ENCODE measurements at places on chromosomes 11 and 22.

DNA sequence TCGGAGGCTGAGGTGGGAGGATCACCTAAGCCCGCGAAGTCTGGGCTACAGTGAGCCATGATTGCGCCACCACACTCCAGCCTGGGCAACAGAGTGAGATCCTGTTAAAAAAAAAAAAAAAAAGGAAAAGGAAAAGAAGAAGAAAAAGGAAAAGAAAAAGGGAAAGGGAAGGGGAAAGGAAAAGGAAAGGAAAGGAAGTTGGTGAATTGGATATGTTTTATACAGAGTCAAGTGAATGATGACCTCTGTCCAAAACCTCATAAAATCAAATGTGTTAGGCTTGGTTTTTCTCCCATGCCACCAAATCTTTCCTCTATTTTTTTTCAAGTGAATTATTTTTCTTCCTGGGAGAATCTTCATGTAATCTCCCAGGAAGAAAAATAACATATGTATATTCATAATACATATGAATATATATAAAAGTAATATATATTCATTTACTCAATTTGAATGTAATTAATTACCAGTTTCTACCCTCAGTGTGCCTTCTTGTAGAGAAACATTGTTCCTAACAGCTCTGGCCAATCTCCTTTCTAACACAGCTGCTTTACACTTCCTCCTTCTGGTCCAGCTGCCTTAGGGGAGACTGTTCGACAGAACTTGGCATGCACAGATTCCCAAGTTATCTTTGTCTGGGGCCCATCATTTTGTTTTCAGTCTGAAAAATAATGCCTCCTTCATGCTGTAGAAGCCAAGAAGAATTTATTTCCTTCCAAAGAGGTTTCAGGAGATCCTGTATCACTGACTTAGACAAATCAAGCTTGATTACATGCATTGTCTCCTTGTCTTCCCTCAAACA is 111.9 kb downstream of the CCDC34 start:
- DNase-seq, result no peak

DNA sequence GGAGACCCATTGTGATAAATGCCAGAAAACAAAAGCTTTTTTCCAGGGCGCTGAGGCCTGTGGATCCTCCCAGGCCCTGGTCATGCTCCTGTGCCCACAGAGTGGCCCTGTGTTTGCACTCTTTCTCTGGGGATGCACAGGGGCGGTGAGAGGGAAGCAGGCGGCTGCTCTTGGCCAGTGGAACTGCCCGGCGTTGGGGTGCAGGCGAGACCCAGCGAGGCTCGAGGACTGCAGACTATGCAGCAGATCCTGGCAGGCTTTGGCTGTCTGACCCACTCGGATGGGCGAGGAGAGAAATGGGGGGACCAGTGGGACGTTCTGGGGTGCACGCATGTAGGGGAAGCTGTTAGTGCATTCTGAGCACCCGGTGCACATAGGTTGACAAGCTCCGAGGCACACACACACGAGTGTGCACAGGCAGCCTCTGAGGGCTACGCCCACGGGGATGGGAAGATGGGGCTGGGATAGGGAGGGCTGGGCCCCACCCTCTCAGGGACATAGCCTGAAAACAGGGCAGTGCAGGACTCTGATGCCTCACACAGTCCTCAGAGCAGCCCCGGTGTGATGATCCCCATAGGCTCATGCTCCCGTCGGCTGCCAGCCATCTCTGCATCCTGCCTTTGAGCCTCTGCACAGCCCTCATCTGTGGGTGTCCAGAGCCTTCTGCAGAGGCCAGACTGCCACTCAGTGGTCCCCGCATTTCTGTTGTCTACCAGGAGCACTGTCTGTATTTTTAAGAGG is 1233.5 kb downstream of the BRD1 start:
- no peak for DNase-seq

GRCh38 chr22:21106000-21106399 is 60.3 kb downstream of the LRRC74B start:
- DNase-seq, result no peak

- no peak for DNase-seq
Measured at GRCh38 chr11:134882141-134882540, 470.1 kb upstream of the B3GAT1 start.

- DNase-seq, result no peak
Measured at GRCh38 chr11:61542024-61542461, 33.5 kb downstream of the LRRC10B start.

- no peak for DNase-seq
Measured at GRCh38 chr22:35597692-35598395, 19.3 kb downstream of the MB start.

GRCh38 chr11:22635689-22636088 is 10.1 kb upstream of the FANCF start:
- DNase-seq, result no peak

GRCh38 chr11:1618231-1618630 is 3.7 kb downstream of the KRTAP5-4 start:
- no peak for DNase-seq

DNA sequence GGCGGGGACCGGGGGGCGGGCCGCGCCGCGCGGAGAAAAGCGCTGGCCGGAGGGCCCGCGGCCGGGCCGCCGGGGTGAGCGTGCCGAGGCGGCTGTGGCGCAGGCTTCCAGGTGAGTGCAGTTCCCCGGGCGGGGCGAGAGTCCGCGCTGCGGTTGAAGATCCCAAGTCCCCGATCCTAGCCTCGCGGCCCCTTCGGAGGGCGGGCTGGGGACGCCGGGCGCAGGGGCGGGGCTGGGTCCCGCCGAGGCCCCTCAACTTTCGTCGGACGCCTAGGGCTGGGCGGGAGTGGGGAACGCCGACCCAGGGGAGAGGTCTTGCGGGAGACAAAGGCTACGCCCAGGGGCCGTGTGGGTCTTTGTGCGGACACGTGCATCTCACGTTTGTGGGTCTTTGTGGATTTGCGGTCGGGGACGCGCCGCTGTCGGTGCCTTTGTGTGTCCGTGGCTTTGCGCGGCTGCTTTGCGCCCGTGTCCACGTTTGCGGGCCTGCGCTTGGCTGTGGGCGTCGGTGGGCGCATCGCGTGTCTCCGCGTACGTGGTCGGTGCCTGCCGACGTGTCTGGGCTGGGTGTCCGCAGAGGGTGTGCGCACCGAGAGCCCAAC is at the start of gene TSKU:
Gene TSKU, plus strand, starts transcription at position 63 of the 602 bp plus-strand sequence. CDS start 12,261 bp downstream, outside the sequence.
- DNase-seq, result no peak

DNA sequence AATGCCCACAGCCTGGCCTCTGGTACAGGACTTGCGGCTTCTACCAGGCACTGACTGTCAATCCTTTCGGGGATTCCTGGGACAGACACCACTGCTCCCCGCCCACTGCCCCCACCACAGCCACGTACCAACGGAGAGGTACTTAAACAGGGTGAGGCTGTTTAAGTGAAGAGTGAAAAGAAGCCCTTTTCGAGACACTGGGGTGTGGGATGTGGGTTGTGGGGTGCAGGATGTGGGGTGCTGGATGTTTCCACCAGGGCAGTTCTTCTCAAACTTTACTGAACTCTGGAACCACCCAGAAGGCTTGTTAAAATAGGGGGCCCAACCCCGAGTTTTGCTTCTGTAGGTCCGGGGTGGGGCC is 34.2 kb upstream of the PRR5 start:
- DNase-seq, result no peak

- no peak for DNase-seq
Measured at GRCh38 chr11:27171376-27171958, 130.9 kb downstream of the BBOX1 start.

GRCh38 chr22:44693756-44694155 is 8.2 kb upstream of the PRR5 start:
- DNase-seq, result no peak

- DNase-seq, result no peak
Measured at GRCh38 chr11:7664867-7665266, 8.4 kb downstream of the CYB5R2 start.

DNA sequence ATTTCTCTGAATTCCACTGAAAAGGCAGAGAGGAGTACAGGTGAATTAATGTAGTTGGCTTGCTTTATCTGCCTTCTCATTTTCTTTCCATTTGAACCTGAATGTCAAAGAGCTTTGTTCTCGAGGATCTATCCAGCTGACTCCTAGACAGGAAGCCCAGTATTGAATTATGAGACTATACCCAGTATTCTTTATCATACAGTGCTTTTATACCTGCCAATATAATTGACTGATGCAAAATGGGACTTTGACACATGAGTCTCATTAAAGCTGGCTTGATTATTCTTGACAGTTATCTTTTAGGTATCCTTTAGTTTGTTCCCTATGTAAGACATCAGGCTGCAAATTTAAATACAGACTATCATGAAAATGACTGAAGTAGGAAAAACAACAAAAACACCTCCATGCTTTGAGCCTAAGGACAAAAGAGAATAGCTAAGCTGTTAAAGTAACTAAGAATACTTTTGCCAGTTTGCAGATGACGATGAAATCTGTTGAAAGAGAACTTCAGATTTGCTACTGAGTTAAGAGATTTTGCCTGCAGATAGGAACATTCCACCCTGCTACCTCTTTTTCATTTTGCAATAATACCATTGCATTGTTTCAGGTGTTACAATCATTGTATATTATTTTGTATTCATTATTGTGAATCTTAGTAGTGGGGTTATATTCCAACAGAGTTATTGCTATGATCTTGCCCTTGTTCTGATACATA is 117.1 kb downstream of the ENTHD1 start:
- no peak for DNase-seq

DNA sequence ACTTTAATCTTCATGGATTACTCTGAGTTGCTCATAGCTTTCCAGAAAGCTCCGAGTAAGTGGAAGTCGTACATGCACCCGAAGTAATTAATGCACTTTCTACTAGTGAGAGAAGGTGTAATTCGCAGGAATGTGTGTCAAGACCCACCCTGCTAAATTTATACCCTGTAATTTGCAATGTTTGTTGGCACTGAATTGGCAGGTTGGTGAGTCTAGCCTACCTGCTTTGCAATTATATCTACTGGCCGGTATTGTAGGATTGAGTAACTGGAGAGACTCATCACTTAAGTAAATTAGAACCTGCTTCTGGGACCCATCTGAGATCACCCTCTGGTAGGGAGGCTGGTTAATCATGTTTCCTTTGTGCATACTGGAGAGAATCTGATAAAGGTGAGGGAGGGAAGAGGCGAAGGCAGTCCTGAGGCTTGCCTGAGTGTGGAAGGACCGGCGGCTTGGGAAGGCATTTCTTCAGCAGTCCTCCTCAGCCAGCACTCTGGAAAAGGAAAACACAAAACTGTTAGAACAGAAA is 63.3 kb downstream of the LDLRAD3 start:
- no peak for DNase-seq

- DNase-seq, result no peak
Measured at GRCh38 chr11:108669286-108669685, 4.4 kb downstream of the DDX10 start.

- DNase-seq, result no peak
Measured at GRCh38 chr22:43080616-43081015, 8.6 kb downstream of the TTLL1 start.

DNA sequence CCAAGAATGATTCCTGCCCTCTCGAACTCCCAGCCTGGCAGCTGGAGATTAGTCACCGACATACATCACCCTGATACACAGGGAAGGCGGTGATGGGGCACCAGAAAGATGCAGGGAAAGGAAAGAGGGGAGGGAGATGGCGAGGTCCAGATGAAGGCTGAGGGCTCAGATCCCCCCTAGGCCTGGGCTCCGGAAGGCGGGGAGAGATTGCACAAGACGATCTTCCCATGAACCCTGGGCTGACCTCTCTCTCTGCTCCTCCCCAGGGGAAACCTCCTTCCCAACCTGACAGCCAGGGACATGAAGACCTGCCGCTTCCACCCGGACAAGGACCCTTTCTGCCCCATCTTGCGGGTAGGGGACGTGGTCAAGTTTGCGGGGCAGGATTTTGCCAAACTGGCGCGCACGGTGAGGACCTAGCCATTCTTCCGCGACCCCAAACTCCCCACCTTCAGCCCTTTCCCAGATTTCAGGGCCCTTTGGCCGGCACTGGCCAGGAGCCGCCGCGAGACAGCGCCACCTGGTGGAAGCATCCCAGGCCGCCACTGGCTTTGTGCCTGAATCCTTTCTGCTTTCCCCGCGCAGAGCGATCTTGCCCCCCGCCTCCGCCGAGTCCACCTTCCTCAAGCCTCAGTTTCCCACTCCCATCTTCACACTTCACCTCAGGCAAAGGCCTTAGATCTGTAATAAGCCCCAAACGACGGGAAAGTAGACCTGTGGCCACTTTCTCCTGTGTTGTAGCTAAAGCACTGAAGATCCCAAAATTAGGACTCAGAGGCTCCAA is 11.5 kb downstream of the P2RX3 start:
- peak; percentile 70 for DNase-seq

- DNase-seq, result peak; percentile 57
Measured at GRCh38 chr22:37267135-37267587, 15.1 kb upstream of the CYTH4 start.

DNA sequence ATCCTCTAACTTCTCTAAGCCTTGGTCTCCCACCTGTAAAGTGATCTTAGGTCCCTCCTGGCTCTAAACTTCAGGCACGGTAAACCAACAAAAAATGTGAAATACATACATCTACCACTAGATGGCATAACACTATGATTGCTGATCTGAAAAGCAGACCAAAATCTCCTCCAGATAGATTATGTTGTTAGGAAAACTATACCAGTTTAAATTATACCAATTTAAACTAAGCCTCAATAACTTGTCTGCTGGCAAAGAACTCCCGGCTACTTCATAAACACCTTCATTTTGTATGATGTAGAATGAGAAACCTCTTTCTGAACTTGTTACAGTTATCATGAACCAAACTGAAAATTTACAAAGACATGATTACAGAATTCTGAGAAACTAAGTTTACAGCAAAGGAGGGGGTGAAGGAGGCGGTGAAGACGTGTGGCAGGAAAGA is 85.9 kb downstream of the SBF2 start:
- no peak for DNase-seq

GRCh38 chr22:17789379-17790200 is 15.3 kb upstream of the BID start:
- DNase-seq, result no peak

DNA sequence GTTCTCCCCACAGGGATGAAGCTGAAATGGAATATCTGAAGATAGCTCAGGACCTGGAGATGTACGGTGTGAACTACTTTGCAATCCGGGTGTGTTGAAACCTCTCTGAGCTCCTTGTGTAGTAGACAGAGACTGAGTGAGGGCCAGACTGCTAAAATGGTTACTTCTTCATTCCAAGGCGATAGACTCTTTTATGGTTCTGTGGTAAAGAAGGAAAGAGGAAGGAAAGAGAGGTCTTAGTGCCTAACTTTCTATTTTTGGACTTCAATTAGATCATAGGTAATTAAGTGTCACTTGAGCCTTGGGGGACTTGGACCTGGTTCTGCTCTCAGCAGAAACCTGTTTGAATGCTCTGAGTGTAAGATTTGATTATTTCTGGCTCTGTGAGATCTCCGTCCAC is 54.7 kb downstream of the NF2 start:
- no peak for DNase-seq

- no peak for DNase-seq
Measured at GRCh38 chr11:69437001-69437875, 44.2 kb upstream of the LINC01488 start.

GRCh38 chr11:114256176-114256966 is 39.8 kb upstream of the NNMT start:
- DNase-seq, result no peak

Data from stimulated activated CD4-positive, alpha-beta T cell treated with anti-CD3 and anti-CD28 coated beads, Interleukin-4, amount 100 ng/mL, for 48 hours (primary cell).